ENCODE measurements at places on chromosomes 6 and 20. TPM values are rescaled to one million over a fixed set of nuclear protein-coding genes. Genes with fewer than 3 reads are reported as not detected.

Gene ZC3H12D
- not detected for total RNA-seq

Gene RPL10A
- total RNA-seq, result 1,818 TPM

Gene GSTA2
- total RNA-seq, result not detected

Gene MDC1
- 5.3 TPM for total RNA-seq

Gene CRNKL1
- total RNA-seq, result 25.8 TPM

All from dermis lymphatic vessel endothelial cell (primary cell).